ENCODE measurements at places on chromosomes 3 and 15.

- peaks cover 5% of the 10 kb centered on the region for H3K4me1 ChIP-seq
- DNase-seq = no peak
- H3K27me3 ChIP-seq = no peaks in the 10 kb centered on the region
- H3K36me3 ChIP-seq = no peaks in the 10 kb centered on the region
- no peak overlapping the region for H3K4me3 ChIP-seq
- no peak overlapping the region for H3K27ac ChIP-seq
Observed at GRCh38 chr3:18791182-18791581, 357.1 kb upstream of the KCNH8 start.

DNA sequence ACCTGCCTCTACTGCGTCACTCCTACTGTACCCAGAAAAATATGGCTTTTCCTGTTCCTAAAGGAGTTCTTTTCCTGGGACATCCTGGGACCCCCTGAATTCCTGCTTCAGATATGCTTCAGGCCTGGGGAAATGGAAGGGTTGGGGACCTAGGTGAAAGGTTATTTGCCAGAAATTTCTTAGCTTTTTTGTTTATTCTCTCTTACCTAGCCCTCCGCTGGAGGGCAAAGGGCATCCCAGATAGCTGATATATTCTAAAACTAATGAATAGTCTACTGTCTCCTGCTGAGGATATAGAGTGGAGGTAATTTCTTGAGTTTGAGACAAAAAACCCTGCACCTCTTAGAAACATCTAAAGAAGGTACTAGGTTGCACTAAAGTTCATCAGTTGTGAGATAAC, 3.6 kb upstream of the ZNF148 start:
- H3K36me3 ChIP-seq = peaks cover 3% of the 10 kb centered on the region
- peaks cover 9% of the 10 kb centered on the region for H3K27me3 ChIP-seq
- H3K4me1 ChIP-seq = peaks cover 28% of the 10 kb centered on the region
- no peak overlapping the region for H3K4me3 ChIP-seq
- no peak overlapping the region for H3K27ac ChIP-seq
- no peak for DNase-seq

- no peak overlapping the region for H3K27ac ChIP-seq
- H3K4me3 ChIP-seq = no peak overlapping the region
- no peak for DNase-seq
- H3K36me3 ChIP-seq = no peaks in the 10 kb centered on the region
Observed at GRCh38 chr3:33910031-33910430, 111.6 kb downstream of the PDCD6IP start.

- H3K4me1 ChIP-seq = no peaks in the 10 kb centered on the region
- no peak overlapping the region for H3K4me3 ChIP-seq
- DNase-seq = no peak
- no peaks in the 10 kb centered on the region for H3K36me3 ChIP-seq
Observed at GRCh38 chr15:78140292-78140691, 8.9 kb upstream of the IDH3A start.

- peaks cover 12% of the 10 kb centered on the region for H3K36me3 ChIP-seq
- H3K27me3 ChIP-seq = no peaks in the 10 kb centered on the region
- DNase-seq = no peak
- peaks cover 7% of the 10 kb centered on the region for H3K4me1 ChIP-seq
- H3K4me3 ChIP-seq = no peak overlapping the region
Observed at GRCh38 chr3:51585197-51585596, 46.7 kb downstream of the RAD54L2 start.

DNA sequence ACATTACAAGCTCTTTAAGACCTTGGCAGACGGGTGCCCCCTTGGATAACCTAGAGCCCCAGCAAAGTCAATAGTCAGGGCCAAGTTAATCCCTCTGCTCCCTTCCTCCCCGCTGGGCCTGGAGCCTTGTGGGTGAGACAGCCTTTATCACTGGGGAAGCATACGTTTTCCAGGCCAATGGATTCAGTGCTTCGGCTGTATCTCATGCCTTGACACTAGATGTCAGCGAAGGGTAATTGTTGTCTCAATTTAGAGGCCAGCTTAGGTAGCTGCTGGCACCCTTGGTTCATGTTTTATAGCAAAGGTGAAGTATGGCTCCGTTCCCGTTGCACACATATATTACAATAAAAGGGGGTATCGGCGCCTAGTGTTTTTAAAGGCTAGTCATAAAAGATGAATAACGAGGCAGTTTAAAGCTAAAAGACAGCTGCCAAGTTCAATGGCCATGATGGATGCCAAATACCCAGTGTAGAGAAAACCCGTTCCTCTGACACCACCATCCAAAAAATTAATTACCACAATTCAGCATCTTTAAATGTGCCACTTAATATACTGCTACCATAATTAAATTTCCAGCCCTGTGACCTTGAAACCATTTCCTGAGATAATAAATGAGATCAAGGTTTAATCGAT, 52.3 kb upstream of the BNIP2 start:
- H3K4me3 ChIP-seq = no peak overlapping the region
- H3K36me3 ChIP-seq = no peaks in the 10 kb centered on the region
- no peaks in the 10 kb centered on the region for H3K4me1 ChIP-seq
- H3K27ac ChIP-seq = no peak overlapping the region
- H3K27me3 ChIP-seq = peaks cover 23% of the 10 kb centered on the region

- no peaks in the 10 kb centered on the region for H3K27me3 ChIP-seq
- peak overlapping the region; percentile 57 for H3K4me3 ChIP-seq
- peak; percentile 85 for DNase-seq
- peak overlapping the region; percentile 72 for H3K27ac ChIP-seq
- H3K36me3 ChIP-seq = peaks cover 4% of the 10 kb centered on the region
Observed at GRCh38 chr15:75198560-75199356, 2.9 kb upstream of the C15orf39 start.

DNA sequence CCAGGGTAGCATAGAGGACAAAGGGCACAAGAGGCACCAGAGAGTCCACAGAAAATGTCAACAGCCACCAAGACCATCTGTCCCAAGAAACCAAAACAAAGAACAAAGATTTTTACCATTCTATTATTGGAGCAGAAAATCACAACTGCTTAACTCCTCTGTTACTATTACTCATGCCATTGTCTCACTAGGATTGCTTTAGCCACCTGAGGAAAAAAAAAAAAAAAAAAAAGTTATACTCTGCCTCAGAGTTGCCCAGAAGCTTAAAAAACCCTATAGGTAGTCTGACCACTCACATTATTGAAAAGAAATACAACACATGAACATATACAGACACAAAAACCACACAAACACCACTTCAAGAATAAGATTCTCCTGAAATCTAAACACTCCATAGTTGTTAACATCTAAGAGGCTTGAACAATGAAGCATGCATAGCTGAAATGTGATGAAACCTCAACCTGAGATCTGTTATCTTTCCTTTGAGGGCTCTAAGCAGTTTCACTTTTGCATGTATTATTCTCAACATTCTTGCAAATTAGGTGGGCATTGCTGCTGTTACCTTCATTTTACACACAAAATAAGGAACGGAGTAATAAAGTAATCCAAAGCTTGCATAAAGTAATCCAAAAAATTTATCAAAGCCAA, 85.4 kb downstream of the IGSF11 start:
- peaks cover 11% of the 10 kb centered on the region for H3K4me1 ChIP-seq
- peaks cover 12% of the 10 kb centered on the region for H3K27me3 ChIP-seq
- DNase-seq = no peak
- no peak overlapping the region for H3K27ac ChIP-seq

- H3K4me3 ChIP-seq = no peak overlapping the region
- no peaks in the 10 kb centered on the region for H3K27me3 ChIP-seq
- DNase-seq = no peak
- no peaks in the 10 kb centered on the region for H3K36me3 ChIP-seq
- H3K4me1 ChIP-seq = peaks cover 16% of the 10 kb centered on the region
Observed at GRCh38 chr3:107664614-107665013, 141.9 kb downstream of the BBX start.

GRCh38 chr3:157376603-157377300, 59.9 kb upstream of the PTX3 start:
- H3K27ac ChIP-seq = no peak overlapping the region
- H3K36me3 ChIP-seq = no peaks in the 10 kb centered on the region
- no peaks in the 10 kb centered on the region for H3K27me3 ChIP-seq
- no peak overlapping the region for H3K4me3 ChIP-seq

GRCh38 chr3:122299872-122300460, 25.1 kb upstream of the CSTA start:
- no peak overlapping the region for H3K4me3 ChIP-seq
- peaks cover 15% of the 10 kb centered on the region for H3K4me1 ChIP-seq
- DNase-seq = peak; percentile 47
- H3K27ac ChIP-seq = no peak overlapping the region
- no peaks in the 10 kb centered on the region for H3K27me3 ChIP-seq

DNA sequence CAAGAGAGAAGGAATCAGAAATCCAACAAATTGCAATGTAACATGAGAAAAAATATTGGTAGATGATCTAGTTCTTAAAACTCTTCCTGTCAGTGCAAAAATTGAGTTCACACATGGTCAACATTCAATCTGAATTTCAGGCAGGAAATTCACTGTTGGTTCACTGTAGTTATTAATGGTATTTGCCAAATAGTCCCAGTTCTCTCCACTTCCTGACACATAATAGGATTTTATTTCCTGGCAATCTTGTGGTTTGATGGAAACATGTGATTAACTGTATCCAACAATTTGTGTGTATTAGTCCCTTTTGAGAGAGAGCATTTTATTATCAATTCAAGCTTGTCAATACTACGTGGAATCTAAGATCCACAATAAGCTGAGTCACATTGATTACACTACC, 1103.1 kb downstream of the ROBO2 start:
- DNase-seq = no peak
- H3K4me1 ChIP-seq = no peaks in the 10 kb centered on the region
- no peak overlapping the region for H3K4me3 ChIP-seq
- no peak overlapping the region for H3K27ac ChIP-seq

- H3K4me3 ChIP-seq = no peak overlapping the region
- H3K4me1 ChIP-seq = no peaks in the 10 kb centered on the region
- peaks cover 8% of the 10 kb centered on the region for H3K36me3 ChIP-seq
- H3K27me3 ChIP-seq = peaks cover 2% of the 10 kb centered on the region
- H3K27ac ChIP-seq = no peak overlapping the region
Observed at GRCh38 chr3:51928438-51928837, 13.3 kb downstream of the RRP9 start.

DNA sequence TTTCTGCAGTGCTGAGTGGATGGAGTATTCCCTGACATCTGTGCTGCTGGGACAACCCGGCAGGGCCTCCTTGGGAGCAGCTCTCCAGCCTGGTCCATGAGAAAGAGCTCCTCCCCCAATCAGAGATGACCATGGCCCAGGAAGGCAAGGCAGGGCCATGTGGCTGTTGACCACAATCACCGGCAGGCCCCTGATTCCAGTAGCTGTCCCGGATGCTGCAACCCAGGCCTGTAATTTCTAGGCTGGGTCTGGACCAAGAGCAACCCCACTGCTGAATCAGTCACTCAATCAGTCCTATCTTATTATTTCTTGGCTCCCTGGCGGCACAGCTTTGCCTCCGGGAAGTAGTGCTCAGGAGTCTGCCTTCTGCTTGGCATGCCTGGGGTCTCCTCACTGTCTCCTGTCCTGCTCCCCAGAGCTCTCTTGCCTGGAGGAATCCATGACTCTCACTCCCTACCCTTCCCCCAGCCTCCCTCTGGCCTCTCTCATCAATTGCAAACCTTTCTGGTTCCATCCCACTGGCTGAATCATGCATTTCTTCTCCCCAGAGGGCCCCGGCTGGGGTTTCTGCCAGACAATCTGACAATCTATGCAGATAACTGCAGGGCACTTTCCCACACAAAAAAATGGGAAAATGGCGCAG, 32.6 kb upstream of the ITGA11 start:
- H3K4me3 ChIP-seq = no peak overlapping the region
- H3K36me3 ChIP-seq = no peaks in the 10 kb centered on the region
- H3K4me1 ChIP-seq = peaks cover 2% of the 10 kb centered on the region
- no peak overlapping the region for H3K27ac ChIP-seq

DNA sequence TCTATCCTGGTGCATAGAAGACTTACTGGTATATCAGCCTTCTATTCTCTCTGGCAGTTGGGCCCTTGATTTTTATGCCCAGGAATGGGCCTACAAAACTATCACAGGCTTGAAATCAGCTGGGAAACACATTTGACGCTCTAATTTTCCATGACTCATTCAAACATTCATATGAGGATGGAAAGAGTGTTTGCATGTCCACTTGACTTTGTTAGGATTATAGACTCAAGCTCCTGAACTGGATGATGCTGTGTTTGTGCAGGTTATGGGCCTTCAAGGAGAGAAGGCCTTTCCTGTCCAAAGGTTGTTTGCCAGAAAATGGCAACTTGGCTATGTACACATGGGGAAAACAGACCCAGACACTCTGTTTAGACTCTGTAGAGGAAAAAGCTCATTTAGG, 219.9 kb downstream of the GAP43 start:
- H3K4me1 ChIP-seq = no peaks in the 10 kb centered on the region
- no peak overlapping the region for H3K27ac ChIP-seq
- no peaks in the 10 kb centered on the region for H3K36me3 ChIP-seq
- H3K27me3 ChIP-seq = peaks cover 7% of the 10 kb centered on the region
- no peak for DNase-seq
- no peak overlapping the region for H3K4me3 ChIP-seq

GRCh38 chr3:128606094-128606493, 44.5 kb downstream of the RPN1 start:
- H3K4me1 ChIP-seq = peaks cover 2% of the 10 kb centered on the region
- no peaks in the 10 kb centered on the region for H3K27me3 ChIP-seq
- no peak for DNase-seq
- H3K36me3 ChIP-seq = no peaks in the 10 kb centered on the region

DNA sequence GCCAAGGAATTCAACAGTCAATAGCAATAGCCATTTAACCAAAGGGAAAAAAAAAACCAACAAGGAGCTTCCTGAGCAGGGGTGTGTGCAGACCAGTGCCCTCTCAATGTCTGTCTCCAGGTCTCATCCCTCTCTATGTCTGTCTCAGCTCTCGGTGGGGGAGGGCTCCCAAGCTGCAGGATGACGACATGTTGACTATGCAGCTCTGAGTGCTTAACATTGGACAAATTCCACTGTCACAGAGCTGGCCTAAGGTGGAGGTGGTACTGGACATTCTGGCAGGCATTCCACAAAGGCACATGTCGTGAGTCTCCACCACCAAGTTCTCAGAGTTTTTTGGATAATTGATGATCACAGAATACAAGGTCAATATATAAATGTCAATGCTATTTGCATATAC, 2.0 kb upstream of the CAPN7 start:
- no peaks in the 10 kb centered on the region for H3K27me3 ChIP-seq
- no peak for DNase-seq
- no peak overlapping the region for H3K27ac ChIP-seq
- H3K4me1 ChIP-seq = peaks cover 33% of the 10 kb centered on the region
- no peak overlapping the region for H3K4me3 ChIP-seq
- H3K36me3 ChIP-seq = no peaks in the 10 kb centered on the region

DNA sequence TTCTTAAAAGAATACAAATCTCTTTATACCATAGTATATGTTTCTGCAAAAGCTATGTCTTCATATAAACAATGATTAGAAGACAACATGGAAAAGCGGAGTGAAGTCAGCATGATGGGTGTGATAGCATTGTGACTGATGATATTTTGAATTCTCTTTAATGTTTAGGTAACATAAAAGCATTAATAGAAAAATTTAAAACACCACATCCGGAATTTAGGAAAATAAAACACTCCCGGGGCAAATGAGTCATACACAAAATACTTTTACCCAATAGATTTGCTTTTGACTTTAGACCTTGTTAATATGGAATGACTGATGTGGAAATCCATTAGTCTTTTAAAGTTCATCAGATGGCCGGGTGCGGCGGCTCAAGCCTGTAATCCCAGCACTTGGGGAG, 134.7 kb downstream of the P3H2 start:
- H3K4me1 ChIP-seq = no peaks in the 10 kb centered on the region
- H3K4me3 ChIP-seq = no peak overlapping the region
- H3K36me3 ChIP-seq = no peaks in the 10 kb centered on the region
- peaks cover 2% of the 10 kb centered on the region for H3K27me3 ChIP-seq

Measured in activated CD8-positive, alpha-beta memory T cell treated with anti-CD3 and anti-CD28 coated beads, Interleukin-2, amount 10 ng/mL, durations not matched to agents 7 days and 5 days (primary cell).